Stimulated activated CD8-positive, alpha-beta memory T cell treated with anti-CD3 and anti-CD28 coated beads, Interleukin-4, amount 100 ng/mL, for 4 hours (primary cell): ENCODE measurements at places on chromosomes 4 and X.

DNA sequence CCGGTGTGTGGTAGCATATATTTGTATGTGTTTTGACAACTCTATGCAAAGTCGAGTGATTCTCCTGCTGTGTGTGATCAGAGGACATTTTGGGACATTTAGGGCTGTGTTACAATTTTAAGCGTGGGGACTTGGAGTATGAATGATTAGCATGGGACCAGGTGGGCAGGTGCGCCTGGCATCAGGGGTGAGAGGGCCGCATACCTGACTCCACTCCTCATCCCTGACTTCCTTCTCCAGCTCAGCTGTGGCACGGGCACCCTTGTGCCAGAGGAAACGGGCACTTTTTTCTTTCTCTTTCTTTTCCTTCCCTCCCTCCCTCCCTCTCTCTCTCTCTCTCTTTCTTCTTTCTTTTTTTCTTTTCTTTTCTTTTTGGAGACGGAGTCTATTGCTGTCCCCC is 15.7 kb upstream of the PLCXD1 start:
- no peak for DNase-seq

- no peak for DNase-seq
Measured at GRCh38 chr4:15144967-15145295, 142.7 kb downstream of the CPEB2 start.

DNA sequence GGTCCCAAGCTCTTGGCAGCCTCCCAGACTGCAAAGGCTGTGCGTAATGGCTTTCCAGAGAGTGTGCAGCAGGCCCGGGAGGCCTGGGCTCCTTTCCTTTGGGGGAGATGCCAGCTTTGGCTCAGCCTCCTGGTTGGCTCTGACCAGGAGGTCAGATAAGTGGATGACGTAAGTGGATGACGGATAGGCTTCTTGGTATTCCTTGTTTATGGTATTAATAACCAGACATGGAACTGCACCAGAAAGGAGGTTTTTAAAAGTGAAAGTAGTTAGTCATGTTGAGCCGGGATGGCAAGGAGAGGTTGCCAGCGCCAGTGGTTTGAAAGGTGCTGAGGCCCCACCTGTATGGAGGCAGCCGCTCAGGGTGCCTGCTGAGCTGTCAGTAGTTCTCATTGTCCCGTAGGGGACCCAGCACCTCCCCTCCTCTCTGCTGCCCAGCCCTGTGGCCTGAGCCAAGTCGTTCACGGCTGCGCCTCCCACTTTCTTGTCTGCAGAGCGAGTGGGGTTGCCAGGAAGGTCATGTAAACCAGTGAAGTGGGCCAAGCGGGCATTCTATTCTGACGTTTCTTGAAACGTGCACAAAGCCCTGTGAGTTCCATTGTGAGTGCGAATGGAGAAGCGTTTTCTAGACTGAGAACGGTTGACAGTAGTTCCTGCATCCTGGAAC is 28.7 kb upstream of the STOX2 start:
- DNase-seq = no peak

DNA sequence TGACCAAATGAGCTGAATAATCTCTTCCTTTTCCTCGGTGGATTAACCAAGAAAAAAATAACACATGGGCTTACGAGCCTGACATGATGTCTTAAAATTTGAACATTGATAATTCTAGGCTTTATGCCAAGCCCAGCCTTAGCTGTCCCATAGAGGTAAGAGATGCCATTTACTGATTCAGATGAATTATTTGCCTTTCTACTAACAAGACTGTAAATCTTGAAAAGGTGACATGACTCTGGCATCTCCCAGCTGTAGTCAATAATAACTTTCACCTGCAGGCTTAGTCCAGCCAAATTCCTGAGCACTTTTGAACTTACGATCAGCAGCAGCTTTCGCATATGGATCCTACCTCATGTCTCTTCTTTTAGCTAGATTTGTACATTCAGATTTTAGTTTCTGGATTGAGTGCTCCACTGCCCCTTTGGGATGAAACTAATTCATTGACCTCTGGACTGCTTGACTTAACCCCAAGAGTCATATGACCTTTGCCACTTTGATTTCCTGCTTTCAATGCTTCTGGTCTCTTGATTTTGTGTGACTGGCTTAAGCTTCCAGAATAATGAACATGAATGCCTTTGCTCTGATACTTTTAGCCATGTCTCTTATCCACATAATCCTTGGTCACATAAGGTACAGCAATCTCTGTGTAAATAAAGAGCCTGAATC is 876.4 kb upstream of the SLIT2 start:
- DNase-seq = no peak

GRCh38 chrX:95382799-95383198 is 1301.8 kb upstream of the DIAPH2 start:
- no peak for DNase-seq

DNA sequence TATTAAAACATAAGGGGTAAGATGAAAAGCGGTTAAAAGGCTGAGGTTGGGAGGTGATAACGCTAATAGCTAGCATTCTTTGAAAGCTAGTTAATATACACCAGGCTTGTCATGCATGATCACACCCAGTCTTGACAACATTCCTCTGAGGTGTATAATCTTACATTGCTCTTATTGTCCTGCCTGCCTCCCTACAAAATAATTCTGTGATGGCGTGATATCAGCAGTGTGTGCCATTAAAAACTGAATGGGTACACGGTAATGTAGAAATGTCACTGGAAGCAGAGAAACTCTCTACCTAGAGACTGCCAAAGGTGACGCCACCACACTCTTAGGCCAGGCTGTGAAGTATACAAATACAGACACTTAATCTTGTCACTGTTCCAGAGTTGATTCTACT is 68.1 kb downstream of the DIAPH2 start:
- no peak for DNase-seq

DNA sequence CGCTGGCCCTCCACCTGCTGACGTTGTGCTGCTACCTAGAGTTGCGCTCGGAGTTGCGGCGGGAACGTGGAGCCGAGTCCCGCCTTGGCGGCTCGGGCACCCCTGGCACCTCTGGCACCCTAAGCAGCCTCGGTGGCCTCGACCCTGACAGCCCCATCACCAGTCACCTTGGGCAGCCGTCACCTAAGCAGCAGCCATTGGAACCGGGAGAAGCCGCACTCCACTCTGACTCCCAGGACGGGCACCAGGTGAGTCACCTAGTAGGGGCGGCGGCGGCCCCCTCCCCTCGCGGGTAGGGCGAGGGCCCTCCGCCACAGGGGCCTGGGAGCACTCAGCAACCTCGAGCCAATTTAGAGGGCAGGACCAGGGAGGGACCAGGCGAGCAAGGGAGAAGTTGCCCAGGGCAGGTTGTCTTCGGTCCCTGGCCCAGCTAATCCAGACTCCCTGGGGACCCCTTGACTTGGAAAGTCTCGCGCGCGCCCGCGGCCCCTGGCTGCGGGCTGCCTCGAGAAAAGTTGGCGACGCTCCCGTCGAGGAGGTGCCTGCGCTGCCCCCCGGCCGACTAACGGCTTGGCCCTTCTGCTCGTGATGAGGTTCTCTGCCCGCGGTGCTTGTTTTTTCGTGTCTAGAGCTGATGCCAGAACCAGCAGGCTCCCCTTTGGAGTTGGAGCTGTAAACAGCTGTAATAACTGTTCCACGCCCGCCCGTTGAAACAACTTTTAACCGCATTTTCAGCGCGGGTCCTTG is 717 bp downstream of the EDA start:
- no peak for DNase-seq
